Vagina (tissue), 2 donors: ENCODE measurements at places on chromosomes 13 and 19. TPM values are rescaled to one million over a fixed set of nuclear protein-coding genes. Genes with fewer than 3 reads are reported as not detected.

NLRP9 gene
- not detected for total RNA-seq

- DNase-seq = no peak
These were observed 82.4 kb upstream of the SGCG start for GRCh38 chr13:23098161-23098907.

- no peak for DNase-seq
These were observed 4.1 kb downstream of the IRS2 start for GRCh38 chr13:109782066-109782822.

MEF2B gene
- total RNA-seq = not detected

- no peak for DNase-seq
These were observed 57.9 kb upstream of the VSTM2B start for GRCh38 chr19:29467824-29468401.
